ENCODE measurements at places on chromosomes 7 and 10. TPM values are rescaled to one million over a fixed set of nuclear protein-coding genes. Genes with fewer than 3 reads are reported as not detected.

- DNase-seq, result no peak
Observed at GRCh38 chr10:4062072-4062471, 277.1 kb upstream of the KLF6 start.

DNA sequence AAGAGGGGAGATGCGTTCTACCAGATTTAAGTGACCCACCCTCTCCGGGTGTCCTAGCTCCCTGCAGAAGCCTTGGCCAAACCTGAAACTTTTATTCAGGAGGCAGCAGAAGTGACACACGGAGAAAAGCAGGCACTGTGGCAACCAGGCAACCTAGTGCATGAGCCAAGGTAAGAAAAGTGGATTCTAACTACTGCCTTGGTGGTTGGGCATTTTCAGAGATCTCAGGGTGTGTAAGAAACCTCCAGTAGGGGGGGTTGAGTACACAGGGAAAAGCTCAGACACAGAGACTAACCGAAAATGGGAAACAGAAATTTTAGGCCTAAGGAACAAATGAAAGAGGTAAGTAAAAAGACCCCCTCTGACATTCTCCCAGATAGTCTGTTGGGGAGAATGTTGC lies 645.7 kb downstream of the ANKRD7 start:
- DNase-seq, result no peak

GRCh38 chr7:28442540-28443420 lies 30.5 kb downstream of the CREB5 start:
- DNase-seq, result no peak

- no peak for DNase-seq
Observed at GRCh38 chr7:107069457-107069856, 25.0 kb downstream of the PRKAR2B start.

DNA sequence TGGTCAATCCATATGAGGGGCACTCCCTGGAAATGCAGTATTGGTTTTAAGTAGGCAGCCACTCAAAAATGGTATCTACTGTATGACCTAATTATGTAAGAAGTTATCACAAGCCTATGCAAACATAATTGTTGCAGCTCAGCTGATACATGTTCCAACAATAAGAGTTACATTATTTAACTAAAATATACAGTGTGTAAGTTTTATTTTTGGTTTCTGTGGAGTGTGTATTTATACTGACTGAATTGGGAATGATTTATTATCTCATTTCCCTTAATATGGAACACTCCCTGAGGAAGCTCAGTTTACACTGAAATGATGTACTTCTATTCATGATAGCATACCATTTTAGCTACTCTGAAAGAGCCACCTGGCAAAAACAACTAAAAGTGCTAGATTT lies 2.6 kb upstream of the ING3 start:
- no peak for DNase-seq

DNA sequence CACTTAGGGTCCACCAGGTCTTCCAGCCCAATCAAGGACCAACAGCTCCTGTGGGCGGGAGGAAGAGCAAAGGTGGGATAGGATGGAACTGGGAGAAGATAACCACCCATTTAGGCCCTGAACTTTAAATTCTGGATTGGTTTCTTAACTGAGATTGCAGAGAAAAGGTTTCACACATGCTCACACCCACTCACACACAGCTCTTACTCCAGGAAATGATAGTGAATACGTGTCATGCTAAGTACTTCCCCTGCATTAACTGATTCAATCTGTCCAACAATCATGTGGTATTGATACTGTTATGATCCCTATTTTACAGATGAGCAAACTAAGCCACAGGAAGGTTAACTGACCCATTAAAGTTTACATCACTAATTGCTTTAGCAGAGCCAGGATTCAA lies 4.6 kb upstream of the CYP3A4 start:
- no peak for DNase-seq

DNA sequence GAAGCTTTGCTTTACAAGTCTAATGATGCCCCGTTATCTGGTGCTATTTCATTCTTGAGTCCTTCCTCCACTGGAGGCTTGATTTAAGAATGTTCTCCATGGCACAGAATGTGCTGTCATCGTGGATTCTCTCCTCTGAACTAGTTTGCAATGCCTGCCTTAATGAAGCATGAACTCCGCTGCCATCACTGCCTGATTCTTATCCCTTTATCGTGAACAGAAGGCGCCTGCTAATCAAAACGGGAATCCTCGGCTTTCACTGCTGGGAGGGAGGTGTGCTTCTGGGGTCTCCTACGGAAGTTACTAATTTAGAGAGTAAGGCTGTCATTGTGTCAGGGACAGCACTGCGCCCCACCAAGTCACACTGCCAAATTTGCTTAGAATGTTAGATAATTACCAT lies 56.2 kb downstream of the ITGB1 start:
- no peak for DNase-seq

DNA sequence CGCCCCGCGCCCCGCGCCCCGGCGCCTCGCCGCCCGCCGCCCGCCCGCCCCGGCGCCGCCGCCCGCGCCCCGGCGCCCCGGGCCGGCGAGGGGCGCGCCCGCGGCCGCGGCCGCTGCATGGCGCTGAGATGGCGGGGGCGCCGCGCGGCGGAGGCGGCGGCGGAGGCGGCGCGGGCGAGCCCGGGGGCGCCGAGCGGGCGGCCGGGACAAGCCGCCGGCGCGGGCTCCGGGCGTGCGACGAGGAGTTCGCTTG lies 174 bp downstream of the ADCY1 start:
- no peak for DNase-seq

- no peak for DNase-seq
Observed at GRCh38 chr7:152596824-152597223, 79.1 kb downstream of the XRCC2 start.

GRCh38 chr10:119865699-119866240 lies 6.9 kb downstream of the MCMBP start:
- DNase-seq, result no peak

DNA sequence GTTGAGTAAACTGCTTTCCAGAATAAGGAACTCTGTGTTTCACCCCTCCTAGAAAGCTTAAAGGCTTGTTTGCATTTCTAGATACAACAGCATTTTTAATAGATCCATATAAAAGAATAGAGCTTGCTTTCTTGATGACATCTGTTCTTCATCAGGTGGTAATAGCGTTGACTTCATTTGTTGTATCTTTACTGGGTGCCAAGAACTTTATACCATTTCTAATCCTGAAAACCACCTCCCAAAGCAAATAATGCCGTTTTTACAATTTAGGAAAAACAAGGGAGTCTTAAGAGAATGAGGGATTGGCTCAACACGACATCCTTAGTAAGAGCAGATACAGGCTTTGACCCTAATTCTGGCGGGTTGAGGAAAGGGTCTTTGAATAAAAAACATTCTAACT lies 993.4 kb downstream of the TYW1 start:
- DNase-seq, result peak; percentile 28

- DNase-seq, result no peak
Observed at GRCh38 chr10:86130737-86131475, 235.7 kb downstream of the GRID1 start.

DNA sequence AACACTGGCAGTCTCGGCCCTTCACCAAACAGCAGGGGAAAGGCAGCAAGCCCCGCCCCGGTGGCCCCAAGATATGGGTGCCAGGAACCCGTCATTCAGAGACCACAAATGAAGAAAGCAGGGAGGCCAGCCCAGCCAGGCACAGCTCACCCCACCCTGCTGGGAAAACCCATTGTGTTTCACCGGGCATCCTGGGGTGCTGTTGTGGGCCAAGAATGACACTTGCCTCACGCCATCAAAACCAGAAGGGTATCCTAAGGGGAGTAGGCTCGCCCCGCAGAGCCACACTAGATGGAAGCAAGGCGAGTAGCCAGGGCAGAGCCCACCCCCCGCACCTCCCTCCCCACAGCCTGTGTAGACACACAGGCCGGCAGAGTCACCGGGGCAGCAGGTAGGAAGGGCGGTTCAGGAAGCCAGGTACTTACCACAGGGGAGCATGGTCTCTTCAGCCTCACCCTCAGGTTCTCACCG lies 72.5 kb upstream of the KCNMA1 start:
- no peak for DNase-seq

SFTPA1 gene
- not detected for total RNA-seq

SPDYE8 gene
- not detected for total RNA-seq

LIPM gene
- total RNA-seq, result not detected
